ENCODE measurements at places on chromosomes 7 and 10.
A peak's percentile ranks its signal among the peaks of the same experiment; 100 is the strongest.

GRCh38 chr10:75191821-75192568 is 18.6 kb upstream of the VDAC2 start:
- peak; percentile 96 for DNase-seq

DNA sequence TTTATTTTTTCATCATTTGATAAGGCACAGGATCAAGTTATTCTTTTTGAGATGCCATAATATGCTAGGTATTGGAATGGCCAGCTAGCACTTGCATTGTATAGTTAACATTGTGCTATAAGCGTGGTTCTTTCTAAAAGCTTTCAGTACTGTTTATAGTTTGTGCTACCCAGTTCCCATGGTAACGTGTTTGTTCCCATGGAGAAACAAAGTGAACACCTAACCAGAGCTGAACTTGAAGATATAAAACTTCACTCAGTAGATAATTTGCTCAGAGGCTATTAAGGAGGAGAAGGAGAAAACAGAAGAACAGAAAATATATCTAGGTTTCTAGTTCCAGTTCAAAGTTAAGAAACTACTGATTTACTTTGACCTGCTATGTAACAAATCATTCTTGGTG is 23.6 kb upstream of the ITGB8 start:
- no peak for DNase-seq

DNA sequence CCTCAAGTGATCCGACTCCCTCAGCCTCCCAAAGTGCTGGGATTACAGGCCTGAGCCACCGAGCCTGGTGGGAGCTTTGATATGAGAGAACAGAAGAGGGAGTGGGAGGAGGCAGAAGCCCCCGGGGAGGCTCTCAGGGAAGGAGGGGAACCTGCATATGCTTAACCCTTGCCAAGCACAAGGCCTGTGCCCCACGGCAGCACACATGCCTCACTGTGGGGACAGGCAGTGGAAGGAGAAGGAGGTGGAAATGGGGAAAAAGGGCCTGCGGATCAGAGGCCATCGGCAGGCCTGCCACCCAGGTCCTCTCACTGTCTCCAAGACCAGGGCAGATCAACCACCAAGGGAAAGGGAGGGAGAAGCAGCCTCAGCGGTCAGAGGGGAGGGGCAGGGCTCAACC is 7.2 kb upstream of the GRID1 start:
- no peak for DNase-seq

DNA sequence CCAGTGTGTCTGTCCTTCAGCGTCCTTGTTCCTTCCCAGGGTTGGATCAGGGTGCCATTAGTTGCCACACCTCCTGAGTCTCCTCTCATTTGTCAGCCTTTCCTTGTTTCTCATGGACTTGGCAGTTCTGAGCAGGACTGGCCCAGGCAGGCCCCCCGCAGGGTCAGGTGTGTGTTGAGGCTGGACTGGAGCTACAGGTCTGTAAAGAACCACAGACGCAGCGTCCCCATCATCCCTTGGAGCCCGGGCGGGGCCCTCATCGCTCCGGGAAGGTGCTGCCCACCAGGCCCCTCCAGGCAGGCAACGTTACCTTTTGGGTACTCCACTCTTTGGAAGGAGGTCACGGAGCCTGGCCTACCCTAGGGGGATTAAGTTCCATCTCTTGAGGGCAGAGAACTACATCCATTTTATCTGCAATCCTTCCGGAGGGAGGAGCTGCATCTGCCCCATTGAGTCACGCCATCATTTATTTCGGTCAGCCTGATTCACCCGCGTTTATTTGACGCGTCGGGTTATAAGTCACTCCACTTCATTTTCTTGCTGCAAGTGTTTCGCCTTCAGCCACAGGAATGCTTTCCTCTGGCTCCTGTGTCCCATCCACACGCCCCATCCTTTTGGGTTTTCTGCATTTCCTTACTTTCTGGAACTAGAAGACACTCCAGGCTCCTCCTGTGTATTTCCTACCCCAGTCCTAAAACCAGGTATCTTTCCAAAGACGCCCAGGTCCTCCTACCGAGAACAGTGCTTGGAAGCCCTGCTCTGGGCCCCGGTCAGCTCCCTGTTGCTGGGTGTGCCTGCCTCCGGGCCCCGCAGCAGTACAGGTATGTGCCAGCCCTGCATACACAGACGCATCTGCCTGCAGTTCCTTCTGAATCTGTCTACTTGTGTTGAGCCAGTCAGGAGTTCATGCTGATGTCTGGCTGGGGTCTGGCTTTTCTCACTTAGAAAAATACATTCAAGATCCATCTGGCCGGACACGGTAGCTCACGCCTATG is 141.9 kb downstream of the MAD1L1 start:
- DNase-seq, result no peak

GRCh38 chr10:17859492-17860156 is 50.5 kb downstream of the MRC1 start:
- no peak for DNase-seq

DNA sequence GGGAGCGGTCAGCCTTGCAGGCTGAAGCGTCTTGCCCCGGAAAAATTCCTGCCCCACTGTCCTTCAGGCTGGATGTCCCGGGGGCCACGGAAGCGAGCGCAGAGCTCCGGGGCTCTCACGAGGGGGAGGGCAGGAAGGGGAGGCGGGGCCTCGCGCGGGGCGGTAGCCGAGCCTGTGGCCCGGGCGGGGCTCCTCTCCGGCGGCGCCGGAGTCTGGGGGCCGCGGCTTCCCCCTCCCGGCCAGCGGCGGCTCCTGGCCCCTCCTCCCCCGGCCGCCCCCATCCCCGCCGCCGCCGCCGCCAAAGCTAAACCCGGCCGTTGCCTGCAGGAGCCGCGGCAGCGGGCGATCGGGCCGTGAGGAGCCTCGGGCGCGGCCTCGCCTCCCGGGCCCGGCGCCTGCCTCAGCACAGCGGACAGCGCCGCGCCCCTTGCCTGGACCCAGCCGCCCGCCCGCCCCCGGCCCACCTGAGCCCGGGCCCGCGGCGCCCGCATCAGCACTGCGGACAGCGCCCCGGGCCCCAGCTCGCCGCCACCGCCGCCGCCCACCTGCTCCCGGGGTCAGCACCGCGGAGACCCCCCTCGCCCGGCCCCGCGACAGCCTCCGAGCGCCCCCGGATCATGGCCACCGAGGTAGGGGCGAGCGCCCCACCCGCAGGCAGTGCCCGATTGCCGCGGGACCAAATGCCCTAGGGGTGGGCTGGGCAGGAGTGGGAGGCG is at the start of gene GOLGA7B:
GOLGA7B (plus strand) TSS at position 157 of the 716 bp plus-strand sequence; CDS start at position 618, 461 bp downstream.
- no peak for DNase-seq

DNA sequence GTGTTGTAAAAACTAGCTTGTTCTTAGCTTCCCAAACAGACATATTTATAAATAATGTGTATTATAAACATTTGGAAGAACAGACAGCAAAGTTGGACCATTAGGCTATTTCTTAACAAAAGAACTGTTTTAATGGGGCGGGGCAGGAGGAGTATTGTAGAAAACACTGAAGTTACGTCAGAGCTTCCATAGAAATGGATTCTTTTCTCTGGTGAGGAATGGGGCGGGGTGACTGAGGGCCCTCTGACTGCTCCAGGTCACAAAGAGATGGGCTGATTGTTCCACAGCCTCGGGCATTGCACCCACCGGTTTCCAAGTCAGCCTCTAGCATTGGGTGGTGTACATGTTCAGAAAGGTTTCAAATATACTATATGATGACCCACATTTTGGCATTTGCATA is 36.8 kb upstream of the ADAM12 start:
- no peak for DNase-seq

DNA sequence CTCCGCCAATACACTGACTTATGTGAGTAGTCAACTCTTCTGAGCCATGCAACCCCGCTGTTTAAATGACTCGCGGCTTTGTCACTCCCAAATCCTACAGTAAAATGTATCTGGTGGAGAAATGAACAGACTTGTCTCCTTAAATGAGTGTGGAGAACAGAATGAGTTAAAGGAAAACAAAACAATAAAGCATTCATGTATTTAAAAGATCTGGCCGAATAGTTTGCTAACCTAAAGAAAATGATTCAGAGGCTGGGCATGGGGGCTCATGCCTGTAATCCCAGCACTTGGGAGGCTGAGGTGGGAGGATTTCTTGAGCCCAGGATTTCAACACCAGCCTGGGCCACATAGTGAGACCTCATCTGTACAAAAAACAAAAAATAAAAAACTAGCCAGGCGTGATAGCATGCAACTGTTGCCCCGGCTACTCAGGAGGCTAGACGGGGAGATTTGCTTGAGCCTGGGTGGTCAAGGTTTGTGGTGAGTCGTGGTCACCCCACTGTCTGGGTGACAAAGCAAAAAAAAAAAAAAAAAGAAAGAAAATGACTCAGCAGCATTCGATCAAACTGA is 86.5 kb upstream of the PFKP start:
- no peak for DNase-seq

GRCh38 chr10:94443047-94443446 is 40.7 kb downstream of the TBC1D12 start:
- no peak for DNase-seq

DNA sequence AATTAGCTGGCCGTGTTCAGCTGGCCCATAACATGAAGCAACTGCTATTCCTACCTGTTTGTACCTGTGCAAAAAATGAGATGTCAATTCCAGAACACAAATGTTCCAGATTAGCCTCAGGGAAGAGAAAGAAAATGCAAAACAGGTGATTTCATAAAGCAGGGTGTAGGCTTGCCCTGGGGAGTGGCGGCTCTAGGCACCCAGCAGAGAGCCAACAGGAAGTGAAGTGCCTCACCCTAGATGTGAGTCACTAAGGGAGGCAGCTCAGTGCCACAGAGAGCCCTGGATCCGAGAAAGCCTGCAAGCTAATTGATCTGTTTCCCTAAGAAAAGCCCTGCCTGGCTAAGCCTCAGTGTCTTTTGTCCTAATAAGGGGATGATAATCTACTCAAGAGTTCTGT is 240.0 kb downstream of the ARHGAP21 start:
- DNase-seq, result no peak

Measured in inflammatory macrophage treated with lipopolysaccharide for 4 hours (primary cell).